ENCODE measurements at places on chromosomes 12 and 14.
A peak's percentile ranks its signal among the peaks of the same experiment; 100 is the strongest.

GRCh38 chr14:63078569-63078968 lies 33.3 kb upstream of the KCNH5 start:
- DNase-seq: peak; percentile 5

GRCh38 chr12:129556082-129556481 lies 347.7 kb downstream of the TMEM132D start:
- no peak for DNase-seq

- DNase-seq: no peak
Observed at GRCh38 chr14:23296012-23296777, 6.5 kb downstream of the PPP1R3E start.

- peak; percentile 44 for DNase-seq
Observed at GRCh38 chr12:116880817-116881324, 370 bp downstream of the HRK start.

- DNase-seq: no peak
Observed at GRCh38 chr14:36723530-36723929, 61.9 kb downstream of the PAX9 start.

DNA sequence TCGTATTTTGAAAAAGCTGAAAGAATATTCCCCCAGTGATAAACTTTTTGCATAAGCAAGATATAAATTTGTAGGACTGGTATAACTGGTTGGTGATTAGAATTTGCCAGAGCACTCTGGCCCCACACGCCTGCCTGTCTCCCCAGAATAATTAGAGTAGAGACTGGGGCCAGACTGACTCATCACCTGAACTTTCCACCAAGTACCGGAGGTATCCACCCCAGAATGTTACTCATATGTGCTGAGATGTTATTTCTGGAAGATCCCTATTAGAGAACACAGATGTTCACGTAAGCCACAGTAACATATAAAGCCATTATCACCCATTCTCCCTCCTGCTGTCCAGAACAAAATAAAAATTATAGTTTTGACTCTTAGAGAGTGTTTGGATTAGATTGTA lies 49.5 kb upstream of the PIWIL1 start:
- no peak for DNase-seq

DNA sequence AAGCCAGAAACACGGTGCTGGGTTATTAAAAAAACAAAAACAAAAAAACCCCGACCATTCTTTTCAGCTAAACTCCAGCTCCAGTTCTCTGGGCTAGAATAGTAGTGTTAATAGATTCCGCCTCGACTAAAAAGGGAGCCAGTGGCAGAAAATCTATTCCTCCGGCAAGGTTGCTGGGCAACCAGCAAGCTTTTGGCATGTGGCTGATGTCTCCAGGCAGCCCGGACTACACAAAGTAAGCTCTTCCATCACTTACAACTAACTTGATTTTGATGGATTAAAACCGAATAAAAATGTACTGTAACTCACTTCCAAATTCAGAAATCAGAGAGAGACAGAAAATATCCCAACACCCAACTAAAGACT lies 126.4 kb upstream of the FOXN3 start:
- DNase-seq: no peak

DNA sequence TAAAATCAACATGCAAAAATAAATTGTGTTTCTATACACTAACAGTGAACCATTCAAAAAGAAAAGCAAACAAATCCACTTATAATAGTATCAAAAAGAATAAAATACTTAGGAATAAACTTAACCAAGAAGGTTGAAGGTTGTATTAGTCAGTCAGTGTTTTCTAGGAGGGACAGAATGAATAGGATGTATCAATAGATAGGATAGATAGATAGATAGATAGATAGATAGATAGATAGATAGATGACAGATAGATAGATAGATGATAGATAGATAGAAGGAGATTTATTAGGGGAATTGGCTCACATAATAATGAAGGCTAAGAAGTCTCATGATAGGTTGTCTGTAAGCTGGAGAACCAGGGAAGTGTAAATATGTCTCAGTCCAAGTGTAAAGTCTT lies 37.2 kb upstream of the MON2 start:
- DNase-seq: no peak

DNA sequence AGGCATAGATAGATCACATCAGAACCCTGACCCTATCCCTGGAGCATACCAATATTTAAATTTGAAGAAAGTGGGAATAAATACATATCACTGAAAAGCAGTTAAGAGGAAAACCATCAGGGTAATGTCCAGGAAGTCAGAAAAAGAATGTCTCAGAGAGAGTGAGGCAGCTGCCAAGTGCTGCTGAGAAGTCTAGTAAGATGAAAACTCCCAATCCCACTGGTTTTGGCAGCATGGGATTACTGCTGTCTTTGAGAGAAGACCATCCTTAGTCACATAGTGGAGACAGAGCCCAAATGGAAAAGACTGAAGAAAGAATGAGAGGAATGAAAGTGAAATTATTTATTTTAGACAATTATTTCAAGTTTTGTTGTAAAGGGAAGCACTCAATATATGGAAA lies 11.5 kb upstream of the TSPAN8 start:
- no peak for DNase-seq

GRCh38 chr14:99573000-99573330 lies 31.0 kb downstream of the CCDC85C start:
- DNase-seq: no peak

- DNase-seq: peak; percentile 48
Observed at GRCh38 chr14:105294142-105294597, 6.6 kb downstream of the BRF1 start.

- peak; percentile 13 for DNase-seq
Observed at GRCh38 chr12:28988325-28988704, 160.8 kb upstream of the FAR2 start.

GRCh38 chr12:79358716-79359300 lies 332.0 kb downstream of the PAWR start:
- no peak for DNase-seq

DNA sequence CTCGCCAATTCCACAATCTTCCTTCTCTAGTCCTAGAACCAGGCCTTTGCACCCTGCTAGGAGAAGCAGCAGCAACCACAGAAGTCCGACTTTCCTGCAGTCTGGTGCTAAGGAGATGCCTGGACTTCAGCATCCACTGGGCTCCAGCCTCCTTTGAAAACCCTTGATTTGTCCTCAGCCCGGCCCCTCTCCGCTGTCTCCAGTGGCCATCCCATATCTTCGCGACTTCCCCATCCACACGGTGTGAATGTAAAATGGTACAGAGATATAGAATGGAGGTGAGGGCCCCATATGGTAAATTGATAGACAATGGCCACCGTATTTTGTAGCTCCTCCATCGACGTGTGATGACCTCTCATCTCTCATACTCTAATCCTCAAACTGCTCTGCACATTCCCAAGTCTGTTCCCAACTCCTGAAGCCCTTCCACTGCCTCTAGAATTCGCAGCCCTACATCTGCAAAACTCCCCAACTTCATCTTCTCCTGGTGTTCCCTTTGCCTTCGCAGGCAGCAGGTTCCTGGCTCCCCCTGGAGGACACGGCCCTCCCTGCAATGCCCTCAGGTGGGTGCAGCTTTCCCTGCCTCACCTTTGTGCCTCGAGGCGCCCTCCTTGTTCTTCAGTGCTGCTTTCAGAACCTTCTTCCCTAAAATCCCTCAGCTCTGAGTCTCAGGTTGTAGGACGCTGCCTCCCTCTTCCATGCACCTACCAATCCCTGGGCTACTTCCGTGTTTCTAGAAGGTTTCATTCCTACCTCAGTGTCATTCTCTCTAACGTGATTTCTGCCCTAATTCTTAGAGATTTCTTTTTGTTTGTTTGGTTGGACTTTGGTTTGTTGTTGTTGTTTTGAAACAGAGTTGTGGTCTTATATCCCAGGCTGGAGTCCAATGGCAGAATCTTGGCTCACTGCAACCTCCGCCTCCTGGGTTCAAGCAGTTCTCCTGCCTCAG lies 36.7 kb downstream of the TMBIM6 start:
- peak; percentile 43 for DNase-seq

- DNase-seq: no peak
Observed at GRCh38 chr12:27271206-27271605, 27.1 kb downstream of the STK38L start.

GRCh38 chr14:94906991-94907587 lies 137.2 kb upstream of the GSC start:
- no peak for DNase-seq

GRCh38 chr12:71904629-71905028 lies 34.0 kb upstream of the TPH2 start:
- DNase-seq: no peak

- peak; percentile 70 for DNase-seq
Observed at GRCh38 chr14:52338051-52338681, 24.1 kb downstream of the PTGER2 start.

- peak; percentile 64 for DNase-seq
Observed at GRCh38 chr12:1533205-1533601, 61.2 kb downstream of the FBXL14 start.

DNA sequence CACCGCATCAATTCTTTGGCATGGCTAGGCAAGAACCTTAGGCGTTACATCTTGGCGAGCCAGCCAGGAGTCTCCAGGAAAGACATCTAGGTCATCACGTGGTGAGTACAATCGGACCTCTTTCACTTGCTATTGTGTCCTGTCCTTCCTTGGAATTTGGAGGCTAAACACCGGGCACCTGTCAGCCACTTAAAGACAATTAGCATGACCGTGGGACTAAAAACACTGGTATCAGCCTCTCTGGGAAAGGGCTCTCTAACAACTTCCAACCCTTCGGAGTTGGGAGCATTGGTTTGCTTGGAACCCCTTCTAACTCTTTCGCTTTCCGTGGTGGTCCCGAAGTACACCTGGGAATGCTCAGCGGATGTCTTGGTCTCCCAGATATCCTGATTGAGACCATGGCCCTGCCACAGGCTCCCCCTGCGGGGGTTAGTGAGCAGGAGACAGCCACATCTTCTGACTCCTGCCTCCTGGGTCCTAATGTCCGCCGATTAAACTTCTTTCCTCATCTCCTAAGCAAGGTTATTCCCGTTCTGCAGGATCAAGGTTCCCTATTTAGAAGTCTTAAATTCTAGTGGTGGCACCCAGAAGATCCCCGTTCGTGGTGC lies 971.7 kb downstream of the FSCB start:
- DNase-seq: no peak

DNA sequence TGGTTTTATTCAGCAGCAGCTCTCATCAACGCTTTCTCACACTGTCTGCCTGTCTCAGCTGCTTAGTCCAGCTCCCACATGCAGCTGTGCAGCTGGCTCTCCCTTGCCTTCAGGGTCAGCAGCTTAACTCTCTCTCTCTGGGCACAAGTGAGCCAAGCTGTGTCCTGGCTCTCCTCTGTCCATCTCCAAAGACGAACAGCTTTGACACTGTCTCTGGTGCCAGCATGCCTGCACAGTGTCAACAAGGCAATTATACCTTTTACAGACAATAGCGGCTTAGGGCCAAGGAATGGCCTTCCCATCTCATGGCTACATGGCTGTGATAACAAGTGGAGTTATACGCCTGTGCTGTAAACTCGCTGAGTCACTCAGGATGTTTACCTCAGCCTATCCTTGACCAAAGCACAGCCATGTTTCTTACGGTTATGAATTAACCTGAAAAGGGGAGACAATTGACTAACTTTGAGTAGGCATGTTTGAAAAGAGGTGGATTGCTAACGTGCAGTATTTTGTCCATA lies 38.4 kb upstream of the MANSC4 start:
- no peak for DNase-seq

DNA sequence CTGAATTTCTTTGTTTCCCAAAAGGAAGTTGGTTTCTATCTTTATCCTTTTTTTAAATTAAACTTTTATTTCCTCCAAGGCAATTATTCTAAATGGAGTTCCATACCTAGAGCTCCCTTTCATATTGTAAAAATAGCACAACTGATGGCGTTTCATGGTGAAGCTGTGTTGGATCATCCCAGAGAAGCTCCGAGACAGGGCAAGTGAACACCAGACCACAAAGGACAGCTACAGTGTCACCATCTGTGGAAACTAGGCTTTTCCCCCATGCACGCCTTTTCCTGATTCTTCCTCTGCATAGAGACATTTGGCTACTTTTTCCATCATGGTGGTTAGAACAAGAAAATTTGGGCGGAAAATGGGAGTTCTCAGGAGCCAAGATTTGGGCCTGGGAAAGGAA lies 12.7 kb downstream of the TPCN1 start:
- DNase-seq: no peak

GRCh38 chr12:58225203-58225877 lies 284.0 kb downstream of the ATP23 start:
- no peak for DNase-seq

GRCh38 chr12:41277100-41277945 lies 89.2 kb downstream of the PDZRN4 start:
- peak; percentile 45 for DNase-seq

- no peak for DNase-seq
Observed at GRCh38 chr12:2043054-2043453, 9.7 kb upstream of the CACNA1C start.

DNA sequence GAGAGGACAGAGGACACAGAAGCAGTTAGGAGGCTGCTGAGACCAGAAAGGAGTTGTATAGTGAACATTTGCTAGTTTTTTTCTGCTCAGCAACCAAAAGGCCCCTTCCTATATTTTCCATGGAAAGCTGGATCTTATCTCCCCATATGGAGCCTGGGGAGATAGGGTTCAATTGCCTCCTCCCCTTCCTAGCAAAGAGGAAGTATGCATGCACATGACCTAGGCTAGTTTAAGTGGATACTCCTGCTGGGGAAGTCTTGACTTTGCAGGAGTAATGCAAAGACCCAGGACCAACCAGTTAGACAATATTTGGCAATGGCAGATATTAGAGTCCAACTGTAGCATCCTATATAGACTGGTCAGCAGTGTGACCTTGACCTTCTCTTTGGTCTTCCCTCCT lies 15.1 kb downstream of the CHD8 start:
- DNase-seq: no peak

DNA sequence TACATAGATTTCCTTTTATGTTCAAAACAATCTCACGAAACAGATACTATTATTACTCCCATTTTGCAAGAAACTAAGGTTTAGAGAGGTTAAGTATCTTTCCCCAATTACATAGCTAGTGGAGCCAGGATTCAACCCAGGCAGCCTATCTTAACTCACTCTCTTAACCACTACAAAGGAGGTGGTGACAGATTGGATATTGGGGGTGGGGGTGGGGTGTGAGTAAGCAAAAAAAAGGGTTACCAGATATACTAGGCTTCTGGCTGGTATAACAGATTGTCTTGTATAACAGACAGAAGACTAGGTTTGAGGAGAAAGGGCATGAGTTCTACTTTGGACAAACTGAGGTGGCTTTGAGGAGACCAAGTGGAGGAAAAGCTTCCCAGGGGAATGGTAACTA lies 2.1 kb downstream of the GMFB start:
- no peak for DNase-seq

- no peak for DNase-seq
Observed at GRCh38 chr12:58671196-58671595, 249.1 kb downstream of the LRIG3 start.

- peak; percentile 11 for DNase-seq
Observed at GRCh38 chr12:94614288-94614721, 36.1 kb downstream of the TMCC3 start.

GRCh38 chr12:14678547-14679150 lies 17.8 kb downstream of the GUCY2C start:
- DNase-seq: no peak

- DNase-seq: no peak
Observed at GRCh38 chr12:129844662-129845220, 59.1 kb downstream of the TMEM132D start.

DNA sequence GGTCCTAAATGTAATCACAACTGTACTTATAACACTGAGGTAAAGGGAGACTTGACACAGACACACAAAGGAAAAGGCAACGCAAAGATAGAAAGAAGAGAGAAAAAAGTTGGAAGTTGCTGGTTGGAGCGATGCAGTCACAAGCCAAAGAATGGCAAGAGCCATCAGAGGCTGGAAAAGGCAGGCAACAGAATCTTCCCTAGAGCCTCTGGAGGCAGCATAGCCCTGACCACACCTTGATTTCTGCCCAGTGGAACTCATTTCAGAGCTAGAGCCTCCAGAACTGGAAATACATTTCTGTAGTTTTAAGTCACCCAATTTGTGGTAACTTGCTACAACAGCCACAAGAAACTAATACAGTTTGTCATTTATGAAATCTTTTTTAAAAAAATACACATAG lies 89.2 kb downstream of the PUS7L start:
- no peak for DNase-seq
